Naive thymus-derived CD4-positive, alpha-beta T cell (primary cell): ENCODE measurements at places on chromosomes 11 and 22.
A peak's percentile ranks its signal among the peaks of the same experiment; 100 is the strongest.

GRCh38 chr11:84003181-84003580 lies 717.0 kb upstream of the CCDC90B start:
- no peak for DNase-seq

GRCh38 chr11:116687458-116688201 lies 85.2 kb downstream of the BUD13 start:
- DNase-seq = no peak

- no peak for DNase-seq
Observed at GRCh38 chr11:17989306-17989705, 23.5 kb downstream of the SERGEF start.

- DNase-seq = no peak
Observed at GRCh38 chr11:85758480-85759039, 52.4 kb downstream of the SYTL2 start.

DNA sequence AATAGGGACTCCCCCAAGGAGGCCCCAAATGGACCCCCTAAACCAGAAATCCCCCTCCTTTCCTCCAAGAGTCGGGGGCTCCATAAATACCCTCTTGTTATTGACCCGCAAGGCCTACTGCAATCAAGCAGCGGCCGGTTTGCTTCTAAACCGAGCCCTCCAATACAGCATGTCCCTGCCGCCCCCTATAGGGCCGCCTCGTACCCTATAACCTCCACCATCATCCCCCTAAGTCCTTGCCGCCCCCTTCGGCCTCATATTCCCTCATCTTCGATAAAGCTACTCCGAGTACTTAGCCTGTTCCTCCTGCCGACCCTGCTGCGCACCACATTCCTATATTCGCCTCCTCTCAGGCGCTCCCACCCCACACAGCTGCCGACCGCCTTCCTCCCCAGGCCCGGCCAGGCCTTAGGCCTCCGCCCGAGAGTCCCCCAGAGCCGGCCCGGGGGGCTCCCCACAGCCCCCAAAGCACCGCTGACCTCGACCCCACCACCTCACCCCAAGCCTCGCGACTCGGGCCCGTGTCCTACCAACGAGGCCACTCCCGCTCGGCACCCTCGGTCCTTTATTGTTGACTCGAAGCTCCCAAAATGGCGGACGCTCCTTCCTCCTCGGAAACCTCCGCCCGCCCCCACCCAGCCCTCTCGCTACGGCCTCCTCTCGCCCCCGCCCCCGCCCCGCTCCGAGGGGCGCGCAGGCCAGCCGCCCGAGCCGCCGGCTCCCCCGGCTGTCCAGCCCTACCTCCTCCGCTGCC lies 430 bp downstream of the DDX6 start:
- peak; percentile 63 for DNase-seq

DNA sequence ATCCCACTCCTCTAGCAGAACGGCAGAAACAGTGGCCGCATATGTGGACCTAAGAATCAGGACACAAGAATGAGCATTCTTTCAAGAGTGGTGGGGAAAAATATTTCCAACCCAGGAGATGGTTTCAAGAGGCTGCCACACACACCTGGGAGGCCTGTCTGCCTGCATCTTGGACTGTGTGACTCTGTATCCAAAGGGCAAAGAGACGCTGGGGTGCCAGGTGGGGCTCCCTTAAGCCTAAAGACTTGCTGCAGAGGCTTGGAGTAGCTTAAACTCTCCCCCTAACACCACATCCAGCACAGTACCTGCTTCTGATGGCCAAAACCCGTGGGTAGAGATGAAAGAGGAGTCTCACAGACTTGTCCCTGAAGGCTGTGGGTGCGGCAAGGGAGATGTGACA lies 3.5 kb downstream of the CXCR5 start:
- no peak for DNase-seq

DNA sequence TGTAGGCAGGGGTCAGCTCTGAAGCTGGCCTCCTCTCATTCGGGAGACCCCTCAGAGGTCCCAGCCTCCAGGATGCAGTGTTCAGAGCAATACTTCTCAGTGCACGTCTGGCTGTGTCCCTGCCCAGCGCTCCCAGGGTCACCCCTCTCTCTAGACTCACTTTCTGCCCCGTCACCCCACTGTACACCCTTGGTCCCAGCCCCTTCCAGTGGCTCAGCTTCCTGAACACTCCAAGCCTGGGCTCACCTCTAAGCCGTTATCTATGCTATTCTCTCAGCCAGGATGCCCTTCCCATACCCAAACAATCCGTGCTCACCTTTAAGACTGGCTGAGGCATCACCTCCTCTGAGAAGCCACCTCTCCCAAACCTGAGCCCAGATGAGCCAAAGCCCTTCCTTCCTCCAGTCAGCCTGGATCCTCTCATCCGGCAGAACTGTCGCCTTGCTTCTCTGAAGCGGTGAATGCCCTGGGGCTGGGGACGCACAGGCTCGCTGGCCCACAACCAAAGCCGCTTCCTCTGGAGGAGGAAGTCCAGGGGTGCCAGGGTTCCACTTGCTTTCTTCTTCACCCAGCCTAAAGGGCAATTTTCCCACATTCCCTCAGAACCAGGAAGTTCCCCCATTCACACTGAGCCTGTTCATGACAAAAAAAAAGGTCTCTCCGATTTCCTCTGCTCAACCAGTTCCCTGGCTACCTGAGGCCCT lies 13.7 kb upstream of the CDKN1C start:
- no peak for DNase-seq

DNA sequence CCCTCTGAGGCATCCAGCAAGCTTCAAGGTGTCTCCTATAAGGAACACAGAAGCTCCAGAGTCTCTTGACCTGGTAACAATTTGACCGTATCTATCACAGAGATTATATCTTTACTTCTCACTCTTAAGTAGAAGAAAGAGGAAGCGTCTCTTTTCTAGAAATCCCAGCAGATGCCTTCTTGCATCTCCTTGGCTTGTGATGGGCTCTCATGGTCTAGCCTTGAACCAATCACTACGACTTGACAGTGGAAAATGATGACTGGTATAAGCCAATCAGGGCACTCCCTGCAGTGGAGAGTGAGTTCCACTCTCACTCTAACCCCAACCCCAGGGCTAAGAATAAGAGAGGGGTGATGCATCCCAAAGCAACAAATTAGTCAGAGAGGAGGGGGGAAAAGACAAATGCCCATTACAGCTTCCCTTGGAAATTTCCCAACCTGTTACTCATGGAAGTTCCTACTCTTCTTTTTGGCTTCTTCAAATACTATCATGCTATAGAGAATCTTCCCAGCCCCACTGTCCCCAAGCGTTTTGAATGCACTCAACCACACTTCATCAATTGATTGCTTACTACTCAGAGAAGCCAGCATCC lies 293.5 kb downstream of the MN1 start:
- no peak for DNase-seq

DNA sequence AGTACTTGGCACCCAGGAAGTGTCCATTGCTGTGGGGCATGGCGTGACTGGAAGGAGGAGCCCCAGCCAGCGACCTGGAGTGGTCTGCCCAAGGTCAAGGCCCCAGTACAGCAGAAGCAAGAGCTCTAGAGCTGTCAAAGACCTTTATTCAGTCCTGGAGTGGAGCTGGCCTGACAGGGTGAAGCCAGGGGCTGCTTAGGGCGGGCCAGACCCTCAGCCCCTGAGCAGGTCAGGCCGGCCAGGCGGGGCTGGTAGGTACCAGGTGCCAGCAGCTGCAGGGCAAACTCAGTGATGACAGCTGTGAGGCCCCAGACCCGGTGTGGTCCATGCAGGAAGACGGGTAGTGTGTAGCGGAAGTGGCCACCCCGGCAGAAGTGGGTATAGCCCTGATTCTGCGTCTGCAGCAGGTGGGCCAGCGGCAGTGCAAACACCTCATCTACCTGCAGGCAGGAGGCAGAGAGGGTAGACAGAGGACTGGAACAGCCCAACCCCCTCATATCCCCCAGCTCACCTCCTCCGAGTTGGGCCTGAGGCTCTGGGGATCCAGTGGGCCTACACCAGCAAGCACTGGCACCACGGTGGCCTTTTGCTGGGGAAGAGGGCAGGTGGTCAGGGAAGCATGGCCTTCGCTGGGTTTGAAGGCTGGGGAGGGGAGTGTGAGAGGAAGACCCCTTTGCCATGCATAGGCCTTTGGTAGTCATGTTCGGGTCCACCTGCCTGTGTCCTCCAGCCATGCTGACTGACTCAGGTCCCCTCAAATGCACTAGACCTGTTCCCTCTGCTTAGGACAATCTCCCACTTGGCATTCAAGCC lies 1.7 kb downstream of the NUDT8 start:
- DNase-seq = no peak

GRCh38 chr11:120563703-120564572 lies 52.4 kb downstream of the GRIK4 start:
- no peak for DNase-seq

- DNase-seq = no peak
Observed at GRCh38 chr11:119728211-119728626, 781 bp downstream of the NECTIN1 start.

DNA sequence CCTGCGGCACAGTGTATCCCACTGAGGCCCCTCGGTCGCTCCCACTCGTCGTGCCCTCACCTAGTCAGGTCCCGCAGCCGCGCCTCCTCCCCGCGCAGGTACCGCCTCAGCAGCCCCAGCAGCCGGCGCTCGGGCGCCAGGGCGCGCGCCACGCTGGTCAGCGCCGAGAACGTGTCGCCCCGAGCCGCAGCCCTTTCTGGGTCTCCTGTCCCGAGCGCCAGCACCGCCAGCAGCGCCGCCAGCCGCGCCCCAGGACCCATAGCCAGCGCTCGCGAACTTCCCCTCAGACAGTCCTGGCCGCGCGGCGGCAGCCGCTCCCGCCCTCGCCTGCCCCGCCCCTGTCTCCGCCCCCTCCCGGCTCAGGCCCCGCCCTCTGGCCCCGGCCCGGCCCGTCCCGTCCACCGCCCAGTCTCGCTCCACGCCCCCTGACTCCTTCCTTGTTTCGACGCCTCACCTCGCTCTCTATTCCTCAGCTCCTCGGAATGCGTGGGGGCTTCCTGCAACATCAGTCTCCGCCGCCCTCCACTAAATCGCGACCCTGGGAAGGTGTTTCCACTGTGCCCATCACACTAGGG lies at the start of gene P4HA3:
P4HA3 (minus strand) TSS at position 289 of the 575 bp plus-strand sequence; CDS start at position 260, 29 bp downstream.
- peak; percentile 14 for DNase-seq

DNA sequence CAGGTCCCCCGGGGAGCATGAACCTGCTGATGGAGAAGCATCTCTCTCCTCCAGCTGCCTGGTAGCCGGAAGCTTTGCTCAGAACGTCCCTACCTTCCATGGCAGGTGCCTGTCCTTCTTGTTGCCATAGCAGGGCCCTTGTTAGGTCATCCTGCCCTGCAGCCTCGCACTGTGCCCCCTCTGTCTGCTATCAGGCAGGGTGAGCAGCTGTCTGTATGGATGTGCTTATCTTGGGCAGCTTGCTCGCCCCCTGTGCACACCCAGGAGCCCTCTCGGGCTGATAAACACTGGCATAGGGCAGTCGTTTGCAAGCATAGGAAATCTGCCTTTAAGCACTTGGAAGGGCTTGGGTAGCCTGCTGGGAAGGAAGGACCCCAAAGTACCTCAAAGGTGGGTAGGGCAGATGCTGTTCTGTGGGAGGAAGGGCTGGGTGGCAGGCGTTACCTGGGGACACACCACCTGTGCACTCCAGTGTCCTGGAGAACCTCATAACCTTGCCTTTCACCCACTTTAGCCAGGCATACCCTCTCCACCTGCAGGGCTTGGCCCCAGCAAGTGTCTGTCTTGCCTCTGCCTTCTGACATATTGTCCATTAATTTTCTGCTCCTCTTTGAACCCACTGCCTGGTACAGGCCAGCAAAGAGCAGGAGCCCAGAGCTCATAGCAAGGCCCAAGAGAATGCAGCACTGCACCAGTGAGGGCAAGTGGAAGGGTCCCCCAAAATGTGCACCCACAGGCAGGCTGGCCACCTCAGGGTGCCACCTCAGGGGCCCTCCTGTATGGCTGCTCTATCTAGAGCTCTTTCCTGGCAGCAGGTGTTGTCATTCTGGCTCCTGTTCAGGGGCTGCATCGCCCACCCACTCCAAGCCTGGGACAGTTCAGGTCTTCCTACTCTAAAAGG lies 8.0 kb upstream of the COMT start:
- DNase-seq = no peak

- DNase-seq = peak; percentile 33
Observed at GRCh38 chr11:65204646-65205601, 23.2 kb downstream of the CAPN1 start.

DNA sequence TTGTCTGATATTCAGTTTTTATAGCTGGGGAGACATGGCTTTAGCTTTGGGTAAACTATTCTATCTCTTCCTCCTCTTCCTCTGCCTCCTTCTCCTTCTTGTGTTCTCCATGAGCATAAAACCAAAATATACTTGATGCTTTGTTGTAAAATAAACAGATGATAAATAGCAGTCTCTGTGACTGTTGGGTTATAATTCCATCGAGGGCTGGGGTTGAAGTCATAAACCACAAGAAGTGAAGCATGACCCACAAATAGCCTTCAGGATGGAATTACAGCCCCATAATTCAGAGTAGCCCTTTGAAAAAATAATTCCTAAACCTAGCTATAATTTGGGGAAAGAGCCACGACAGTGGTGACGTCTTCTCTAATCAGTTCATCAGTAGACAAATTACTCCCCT lies 177.7 kb downstream of the SNX19 start:
- no peak for DNase-seq

- DNase-seq = no peak
Observed at GRCh38 chr22:38799265-38800002, 5.5 kb upstream of the DNAL4 start.

- no peak for DNase-seq
Observed at GRCh38 chr22:36386900-36387708, 663 bp downstream of the MYH9 start.

GRCh38 chr11:921921-922678 lies 3.6 kb upstream of the AP2A2 start:
- no peak for DNase-seq

DNA sequence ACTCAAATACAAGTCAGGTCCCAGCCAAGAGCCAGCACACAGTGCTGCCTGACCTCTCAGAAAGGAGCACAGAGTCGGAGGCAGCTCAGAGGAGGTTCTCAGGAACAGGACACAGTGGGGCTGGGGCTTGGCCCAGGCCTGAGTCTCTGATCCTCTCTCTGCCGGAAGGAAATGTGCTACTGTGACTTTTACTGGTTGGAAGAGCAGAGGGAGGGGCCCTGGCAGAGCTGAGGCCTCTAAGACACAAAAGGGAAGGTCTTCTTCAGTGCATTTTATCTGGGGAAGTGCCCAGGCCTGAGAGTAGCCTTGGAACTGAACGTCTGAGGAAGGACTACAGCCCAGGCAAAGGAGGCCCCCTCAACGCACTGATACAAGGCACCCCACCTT lies 16.2 kb upstream of the CASTOR1 start:
- DNase-seq = peak; percentile 73

GRCh38 chr11:64124147-64124546 lies 41.8 kb downstream of the MACROD1 start:
- no peak for DNase-seq
